ENCODE measurements at places on chromosomes 2 and 18.

GRCh38 chr18:5943514-5943913 is 48.2 kb upstream of the TMEM200C start:
- DNase-seq: no peak

GRCh38 chr2:232315049-232315922 is 63.3 kb upstream of the ALPP start:
- DNase-seq: peak; percentile 83

- DNase-seq: no peak
Observed at GRCh38 chr2:240921311-240921994, 15.3 kb downstream of the CROCC2 start.

DNA sequence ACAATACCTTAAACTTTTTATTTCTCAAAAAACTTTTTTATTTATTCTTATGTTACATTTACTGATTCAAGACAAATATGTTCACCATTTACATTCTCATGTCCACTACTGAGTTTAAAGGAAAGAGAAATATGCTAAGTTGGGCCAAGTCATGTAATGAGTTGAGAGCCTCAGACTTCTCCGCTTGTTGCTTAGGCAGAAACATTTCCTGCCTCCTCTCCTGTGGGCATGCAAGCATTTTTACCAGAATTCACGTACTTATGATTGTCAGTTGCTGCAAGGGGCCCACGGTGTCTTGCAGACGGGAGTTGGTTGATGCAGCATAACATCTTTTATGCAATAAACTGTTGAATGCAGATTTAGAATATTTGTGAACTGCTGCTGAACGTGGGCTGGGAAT is 51.8 kb downstream of the MYO1B start:
- no peak for DNase-seq

GRCh38 chr2:61759005-61759404 is 94.9 kb downstream of the FAM161A start:
- DNase-seq: no peak

DNA sequence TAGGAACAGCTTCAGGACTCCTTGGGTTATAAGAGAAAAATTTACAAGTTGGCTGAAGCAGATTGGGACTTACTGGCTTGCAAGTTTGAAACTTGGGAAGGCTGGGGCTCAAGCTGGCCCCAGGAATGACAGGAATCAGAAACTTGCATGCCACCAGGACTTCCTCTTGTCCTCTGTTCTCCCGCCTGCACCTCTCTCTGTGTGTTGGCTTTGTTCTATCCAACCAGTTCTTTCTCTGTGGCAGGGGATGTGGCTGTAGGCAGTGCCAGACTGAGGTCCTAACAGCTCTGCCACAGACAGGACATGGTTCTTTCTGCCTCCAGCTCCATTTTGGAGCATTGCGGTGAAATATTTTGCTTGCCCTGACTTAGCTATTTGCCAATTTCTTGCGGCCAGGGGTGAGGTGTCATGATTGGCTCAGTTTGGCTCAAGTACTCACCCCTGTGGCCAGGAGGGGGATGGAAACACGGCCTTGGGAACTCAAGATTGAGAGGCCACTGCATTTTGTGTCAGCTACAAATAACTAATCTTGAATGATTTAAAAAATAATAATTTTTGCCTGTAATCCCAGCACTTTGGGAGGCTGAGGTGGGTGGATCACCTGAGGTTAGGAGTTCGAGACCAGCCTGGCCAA is 48.9 kb downstream of the MEP1B start:
- no peak for DNase-seq

GRCh38 chr2:195337597-195337996 is 319.4 kb upstream of the SLC39A10 start:
- no peak for DNase-seq
